Activated CD8-positive, alpha-beta memory T cell treated with anti-CD3 and anti-CD28 coated beads for 4 hours (primary cell): ENCODE measurements at places on chromosomes 5 and 9.

DNA sequence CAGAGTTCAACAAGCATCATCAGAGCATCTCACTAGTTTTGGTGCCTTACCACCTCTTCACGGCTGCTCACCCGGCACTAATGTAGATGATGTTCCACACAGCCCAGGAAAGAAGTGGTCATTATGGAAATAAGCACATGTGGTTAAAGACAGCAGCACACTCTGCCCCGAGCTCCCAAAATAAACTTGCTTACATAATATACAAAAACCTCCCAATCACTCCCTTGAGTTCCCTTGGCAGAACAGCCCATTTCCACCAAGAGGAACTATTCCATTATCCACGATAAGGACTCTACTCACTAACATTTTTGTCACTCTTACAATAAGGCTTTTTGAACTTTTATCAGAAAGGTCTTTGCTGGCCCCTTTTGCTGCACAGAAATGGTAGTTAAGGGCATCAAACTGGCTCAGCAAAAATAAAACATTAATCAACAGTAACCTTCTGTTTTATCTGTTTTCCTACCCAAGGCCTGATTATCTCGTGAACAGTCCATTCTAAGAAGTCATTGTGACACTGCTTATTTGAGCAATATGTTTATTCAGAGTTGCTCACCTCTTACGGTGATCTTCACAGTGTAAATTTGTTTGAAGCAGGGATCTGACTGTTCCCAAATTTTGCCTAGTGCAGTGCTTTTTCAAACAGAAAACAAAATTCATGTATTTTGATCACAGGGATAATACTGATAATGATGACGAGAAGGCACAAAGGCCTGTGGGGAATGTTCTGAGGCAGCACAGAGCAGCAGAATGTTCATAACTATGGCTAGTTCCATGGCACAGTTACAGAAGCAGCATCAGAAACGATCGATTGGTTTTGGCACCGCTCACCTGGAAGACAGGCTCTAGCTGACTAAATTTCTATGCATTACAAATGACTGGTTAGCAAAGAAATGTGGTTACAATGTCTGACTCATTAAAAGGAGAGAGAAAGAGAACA, 399.8 kb upstream of the PIK3R1 start:
- no peak for DNase-seq

- DNase-seq = no peak
These were observed 379.1 kb downstream of the PSAT1 start for GRCh38 chr9:78676009-78676408.

GRCh38 chr5:14144586-14145434, 1.7 kb downstream of the TRIO start:
- DNase-seq = no peak

- DNase-seq = no peak
These were observed 51.9 kb upstream of the IQGAP2 start for GRCh38 chr5:76351176-76351575.

DNA sequence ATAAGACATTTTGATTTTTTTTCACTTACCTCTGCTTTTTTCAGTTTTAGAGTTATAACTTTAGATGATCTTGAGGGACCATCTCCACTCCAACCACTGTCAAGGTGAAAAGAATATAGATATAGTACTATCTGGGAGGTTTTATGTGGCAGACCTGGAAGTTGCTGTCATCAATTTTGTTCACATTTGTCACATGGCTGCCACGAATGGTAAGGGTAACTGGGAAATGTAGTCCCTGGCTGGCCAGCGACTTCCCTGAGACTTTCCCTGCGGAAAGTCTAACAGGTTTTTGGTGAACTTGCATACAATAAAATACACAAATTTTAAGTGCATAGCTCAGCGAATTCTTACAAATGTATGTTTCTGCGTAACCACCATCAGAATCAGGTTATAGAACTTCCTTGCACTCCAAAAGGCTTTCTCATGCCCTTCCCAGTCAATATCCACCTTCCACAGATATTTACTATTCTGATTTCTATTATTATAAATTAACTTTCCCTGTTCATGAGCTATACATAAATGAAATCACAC, 121.5 kb downstream of the MAT2B start:
- DNase-seq = no peak

- no peak for DNase-seq
These were observed 56.2 kb upstream of the ANKRD33B start for GRCh38 chr5:10507575-10508096.

GRCh38 chr5:140642718-140643117, 3.5 kb downstream of the TMCO6 start:
- no peak for DNase-seq

GRCh38 chr5:32961059-32961415, 249.9 kb downstream of the NPR3 start:
- DNase-seq = no peak

DNA sequence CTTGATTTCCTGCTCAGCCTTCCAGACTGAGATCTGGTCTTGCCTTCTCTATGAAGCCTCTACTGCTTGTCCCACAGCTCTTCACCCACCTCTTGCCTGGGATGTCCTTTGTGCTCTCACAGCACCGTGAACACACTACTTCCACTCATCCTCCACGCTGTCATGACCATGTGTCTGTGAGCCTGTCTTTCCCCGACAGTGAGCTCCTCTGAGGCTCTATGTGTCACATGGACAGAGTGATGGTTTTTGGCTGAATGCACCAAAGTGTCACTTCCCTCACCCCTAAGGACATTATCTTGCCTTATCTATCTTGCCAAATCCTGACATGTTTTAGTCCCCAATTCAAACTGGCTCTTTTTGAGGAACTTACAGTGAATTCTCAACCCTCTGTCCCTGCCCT, 11.3 kb downstream of the PHYKPL start:
- DNase-seq = no peak

DNA sequence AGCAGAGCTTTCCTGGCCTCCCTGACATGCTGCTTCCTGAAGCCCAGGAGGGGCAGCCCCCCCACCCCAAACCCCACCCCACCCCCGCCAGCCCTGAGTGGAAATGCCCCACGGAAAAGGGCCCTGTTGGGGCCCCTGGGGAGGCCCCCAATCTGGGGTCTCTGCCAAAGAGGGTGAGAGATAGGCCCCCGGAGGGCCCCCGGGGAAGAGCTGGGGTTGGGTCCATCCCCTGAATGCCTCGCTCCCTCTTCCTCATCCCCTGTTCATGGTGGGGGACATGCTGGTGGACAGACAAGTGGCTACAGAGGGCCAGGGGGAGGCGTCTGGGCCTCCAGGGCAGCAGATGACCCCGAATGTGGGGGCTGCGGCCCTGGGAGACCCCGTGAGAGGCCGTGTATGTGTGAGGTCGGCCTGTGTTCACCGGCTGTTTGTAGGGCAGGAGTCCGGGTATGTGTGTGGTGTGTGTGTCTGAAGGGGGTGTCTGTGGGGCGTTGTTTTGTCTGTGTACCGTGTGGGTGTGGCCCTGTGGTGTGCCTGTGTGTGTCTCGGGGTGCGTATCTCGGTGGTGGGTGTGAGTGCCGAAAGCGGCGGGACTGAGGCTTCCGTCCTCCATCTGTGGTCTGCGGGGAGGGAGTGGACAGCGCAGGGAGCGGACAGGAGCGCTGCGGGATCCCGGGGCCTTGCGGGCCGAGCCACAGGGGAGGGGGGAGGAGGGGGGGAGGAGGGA, 11.3 kb downstream of the C9orf50 start:
- DNase-seq = peak; percentile 46

- DNase-seq = peak; percentile 56
These were observed 31.2 kb upstream of the AFAP1L1 start for GRCh38 chr5:149240354-149240998.

DNA sequence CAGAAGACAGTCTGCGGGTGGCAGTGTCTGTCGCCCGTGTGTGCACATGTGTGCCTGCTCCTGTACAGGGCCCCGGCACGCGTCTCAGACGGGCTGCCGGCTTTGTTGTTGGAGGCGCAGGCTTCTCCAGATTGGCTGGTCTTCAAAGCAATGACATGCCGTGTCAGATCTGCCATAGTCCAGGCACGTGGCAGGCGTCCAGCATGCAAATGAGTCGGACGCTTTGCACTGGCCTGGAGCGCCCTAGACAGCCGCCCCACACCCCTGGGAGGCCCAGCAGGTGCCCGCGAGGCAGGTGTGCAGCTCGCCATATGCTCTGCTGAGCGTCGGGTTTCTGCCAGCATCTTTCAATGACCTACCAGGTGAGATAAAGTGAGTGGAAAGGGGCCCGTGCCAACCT, 71.5 kb downstream of the GADD45G start:
- no peak for DNase-seq

- no peak for DNase-seq
These were observed 20.5 kb downstream of the NEURL1B start for GRCh38 chr5:172661526-172661925.

- DNase-seq = no peak
These were observed 9.6 kb downstream of the CDH10 start for GRCh38 chr5:24635209-24635608.

- DNase-seq = no peak
These were observed 9.7 kb upstream of the MEF2C start for GRCh38 chr5:88892669-88893068.

DNA sequence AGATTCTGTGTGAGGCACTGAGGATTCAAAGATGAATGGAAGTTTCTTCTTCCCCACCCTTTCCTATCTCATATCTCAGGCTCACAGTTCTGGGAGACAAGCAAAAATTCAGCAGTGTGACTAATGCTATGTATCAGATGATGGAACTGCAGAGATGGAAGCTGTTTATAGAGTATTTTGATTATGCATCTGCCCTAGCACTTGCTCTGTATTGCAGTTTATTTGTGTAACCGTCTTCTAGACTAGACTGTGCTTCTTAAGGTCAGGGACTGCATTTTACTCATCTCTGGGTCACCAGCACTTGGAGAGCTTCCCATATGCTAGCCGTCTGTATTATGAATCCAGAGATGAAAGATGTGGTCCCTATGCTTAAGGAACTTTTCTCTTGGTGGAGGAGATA, 12.6 kb downstream of the CAVIN4 start:
- no peak for DNase-seq

- no peak for DNase-seq
These were observed 231.4 kb downstream of the MARCHF11 start for GRCh38 chr5:15948190-15948589.

- DNase-seq = no peak
These were observed 249.4 kb downstream of the NPR3 start for GRCh38 chr5:32960340-32961058.

DNA sequence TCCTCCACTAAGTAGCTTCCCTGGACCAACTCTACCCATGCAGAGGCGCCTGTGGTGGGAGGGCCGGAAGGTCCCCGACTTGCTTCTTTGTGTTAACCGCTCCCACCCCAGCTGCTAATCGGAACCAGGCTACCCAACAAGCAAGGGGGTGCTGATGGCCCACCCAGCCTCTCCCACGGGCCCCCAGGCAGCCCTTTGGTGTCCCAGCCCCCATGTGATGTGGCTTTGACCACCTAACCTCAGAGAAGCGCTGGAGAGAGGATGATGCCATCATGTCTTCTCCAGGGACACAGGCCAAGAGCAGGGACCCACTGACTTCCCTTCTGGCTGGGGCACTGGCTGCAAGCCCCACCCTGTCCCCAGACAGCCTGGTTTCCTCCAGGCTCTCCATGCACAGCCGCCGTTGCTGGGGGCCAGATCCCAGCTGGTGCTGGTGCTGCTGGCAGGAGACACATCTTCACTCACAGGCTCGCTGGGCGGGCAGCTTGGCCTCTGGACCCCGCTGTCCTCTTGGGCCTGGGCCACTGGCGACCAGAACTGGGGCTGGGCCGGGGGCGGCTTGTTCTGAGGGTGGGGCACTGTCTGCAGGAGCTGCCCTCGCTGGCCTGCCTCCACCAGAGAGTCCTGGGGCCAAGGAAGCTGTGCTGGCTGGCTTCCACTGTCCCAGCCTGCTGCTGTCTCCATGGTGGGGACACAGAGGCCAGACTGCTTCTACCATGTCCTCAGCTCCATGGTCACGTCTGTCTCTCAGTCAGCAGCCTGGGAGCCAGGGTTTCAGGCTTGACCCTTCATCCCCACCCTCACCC, 27.8 kb downstream of the LAMC3 start:
- DNase-seq = no peak

- no peak for DNase-seq
These were observed 79.7 kb upstream of the FCN2 start for GRCh38 chr9:134800791-134801339.

- DNase-seq = no peak
These were observed 88.8 kb downstream of the EGFLAM start for GRCh38 chr5:38347040-38347763.
